ENCODE measurements at places on chromosomes 3 and 15. TPM values are rescaled to one million over a fixed set of nuclear protein-coding genes. Genes with fewer than 3 reads are reported as not detected.

Gene TRPM1
- not detected for total RNA-seq

DNA sequence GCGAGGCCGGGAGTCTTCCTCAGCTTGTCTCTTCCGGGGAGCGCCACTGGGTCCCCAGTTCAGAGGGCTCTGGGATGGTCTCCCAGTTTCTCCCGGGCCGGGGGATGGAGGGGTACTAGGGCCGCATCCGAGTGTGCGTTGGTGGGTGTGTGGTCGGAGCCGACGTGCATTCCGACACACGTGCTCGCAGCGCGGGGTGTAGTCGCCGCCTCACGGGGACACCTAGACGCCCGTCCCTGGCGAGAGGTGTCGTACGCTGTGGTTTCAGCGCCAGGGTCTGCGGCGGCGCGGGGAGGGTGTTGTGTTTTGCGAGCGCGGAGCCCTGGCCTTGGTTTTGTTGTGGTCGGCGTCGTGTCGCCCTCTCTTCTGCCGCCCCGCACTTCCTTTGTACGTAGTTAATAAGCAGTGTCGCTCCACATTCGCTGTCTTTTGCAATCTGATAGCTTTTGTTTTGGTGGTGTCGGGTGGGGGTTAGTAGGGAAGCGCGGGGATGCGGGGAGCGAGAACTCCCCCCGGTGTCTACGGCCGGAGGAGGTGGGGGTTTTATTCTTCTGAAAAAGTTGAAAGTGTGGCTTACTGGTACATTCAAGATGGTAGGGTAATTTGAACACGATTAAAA, 2.2 kb downstream of the IGF1R start:
- peak; percentile 41 for DNase-seq
- H3K4me1 ChIP-seq, result peaks cover 7% of the 10 kb centered on the region
- peak overlapping the region; percentile 76 for H3K4me3 ChIP-seq
- no peaks in the 10 kb centered on the region for H3K27me3 ChIP-seq
- no peaks in the 10 kb centered on the region for H3K36me3 ChIP-seq

DNA sequence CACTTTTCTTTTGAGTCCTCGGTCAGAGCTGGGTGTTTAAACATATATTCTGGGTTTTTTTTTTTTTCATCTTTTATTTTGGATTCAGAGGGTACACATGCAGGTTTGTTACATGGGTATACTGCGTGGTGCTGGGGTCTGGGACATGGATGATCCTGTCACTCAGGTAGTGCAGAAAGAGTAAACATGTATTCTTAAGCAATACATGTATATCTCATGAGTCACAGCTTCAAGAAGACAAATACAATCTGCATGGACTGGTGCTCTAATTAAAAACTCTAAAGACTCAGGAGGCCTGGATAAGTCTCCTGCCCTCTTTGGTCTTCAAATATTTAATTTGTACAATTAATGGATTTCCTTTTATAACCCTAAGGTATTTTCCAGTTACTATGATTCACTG, 50.6 kb upstream of the PHLDB2 start:
- H3K4me1 ChIP-seq, result peaks cover 29% of the 10 kb centered on the region
- no peaks in the 10 kb centered on the region for H3K36me3 ChIP-seq
- no peak overlapping the region for H3K4me3 ChIP-seq
- H3K27ac ChIP-seq, result no peak overlapping the region
- no peak for DNase-seq
- no peaks in the 10 kb centered on the region for H3K27me3 ChIP-seq

DNA sequence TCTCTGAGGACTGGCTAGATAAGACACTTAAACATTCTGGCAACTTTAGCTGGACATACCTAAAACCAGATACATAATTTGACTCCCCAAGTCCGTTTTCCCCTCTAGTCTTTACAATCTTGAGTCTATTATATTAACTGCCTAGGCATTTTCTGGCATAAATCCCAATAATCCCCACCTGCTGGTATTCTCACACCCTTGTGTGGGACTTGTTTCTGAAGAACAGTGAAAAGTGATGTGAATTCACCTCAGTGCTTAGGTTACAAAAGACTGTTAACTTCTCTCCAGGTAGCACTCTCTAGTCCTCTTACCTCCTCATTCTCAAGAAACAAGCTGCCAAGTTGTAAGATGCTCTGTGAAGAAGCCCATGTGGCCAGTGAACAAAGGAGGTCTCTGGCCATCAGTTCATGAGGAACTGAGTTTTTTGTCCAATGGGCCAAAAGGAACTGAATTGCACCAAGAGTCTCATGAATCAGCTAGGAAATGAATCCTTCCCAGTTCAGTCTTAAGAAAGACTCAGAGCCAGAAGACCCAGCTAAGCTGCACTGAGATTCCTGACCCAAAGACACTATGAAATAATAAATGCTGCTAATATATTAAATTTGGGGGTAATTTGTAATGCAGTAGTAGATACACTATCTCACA, 4.1 kb downstream of the OSBPL11 start:
- peak overlapping the region; percentile 14 for H3K27ac ChIP-seq
- peaks cover 32% of the 10 kb centered on the region for H3K4me1 ChIP-seq
- DNase-seq, result no peak
- no peaks in the 10 kb centered on the region for H3K36me3 ChIP-seq
- H3K27me3 ChIP-seq, result no peaks in the 10 kb centered on the region

DNA sequence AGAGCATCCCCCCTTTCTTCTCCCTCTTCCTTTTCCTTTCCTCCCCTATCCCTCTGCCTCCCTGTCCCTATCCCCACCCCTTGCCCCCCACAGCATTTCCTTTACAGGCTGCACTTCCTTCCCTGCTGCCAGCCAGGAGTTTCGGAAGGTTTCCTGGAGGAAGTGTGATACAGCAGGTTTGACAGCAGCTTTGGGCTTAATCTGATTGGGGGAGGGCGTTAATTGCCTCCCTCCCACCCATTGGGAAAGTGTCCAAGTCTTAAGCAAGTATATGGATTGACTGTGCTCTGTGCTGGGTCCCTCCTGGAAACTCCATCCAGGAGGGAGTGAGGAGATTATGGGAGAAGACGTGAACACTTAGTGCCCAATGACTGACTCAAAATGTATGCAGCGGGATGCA, 1.8 kb downstream of the SCAMP5 start:
- H3K27me3 ChIP-seq, result no peaks in the 10 kb centered on the region
- no peaks in the 10 kb centered on the region for H3K36me3 ChIP-seq
- H3K27ac ChIP-seq, result no peak overlapping the region
- no peak overlapping the region for H3K4me3 ChIP-seq
- DNase-seq, result no peak

Gene CCNL1
- total RNA-seq, result 46.5 TPM

DNA sequence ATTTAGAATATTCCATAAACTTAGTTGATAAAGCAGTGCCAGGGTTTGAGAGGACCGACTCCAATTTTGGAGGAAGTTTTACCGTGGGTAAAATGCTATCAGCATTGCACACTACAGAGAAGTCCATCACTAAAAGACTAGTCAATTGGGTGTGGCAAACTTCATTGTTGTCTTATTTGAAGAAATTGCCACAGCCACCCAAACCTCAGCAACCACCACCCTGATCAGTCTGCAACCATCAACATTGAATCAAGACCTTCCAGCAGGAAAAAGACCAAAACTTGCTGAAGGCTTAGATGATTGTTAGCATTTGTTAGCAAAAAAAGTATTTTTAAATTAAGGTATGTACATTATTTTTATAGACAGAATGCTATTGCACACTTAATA, 60.5 kb downstream of the KLF13 start:
- H3K4me1 ChIP-seq, result peaks cover 17% of the 10 kb centered on the region
- peak overlapping the region; percentile 32 for H3K27ac ChIP-seq
- H3K4me3 ChIP-seq, result no peak overlapping the region
- H3K27me3 ChIP-seq, result no peaks in the 10 kb centered on the region
- DNase-seq, result no peak

Gene TTC14
- 25.0 TPM for total RNA-seq

Gene ARHGAP31
- 7.5 TPM for total RNA-seq

DNA sequence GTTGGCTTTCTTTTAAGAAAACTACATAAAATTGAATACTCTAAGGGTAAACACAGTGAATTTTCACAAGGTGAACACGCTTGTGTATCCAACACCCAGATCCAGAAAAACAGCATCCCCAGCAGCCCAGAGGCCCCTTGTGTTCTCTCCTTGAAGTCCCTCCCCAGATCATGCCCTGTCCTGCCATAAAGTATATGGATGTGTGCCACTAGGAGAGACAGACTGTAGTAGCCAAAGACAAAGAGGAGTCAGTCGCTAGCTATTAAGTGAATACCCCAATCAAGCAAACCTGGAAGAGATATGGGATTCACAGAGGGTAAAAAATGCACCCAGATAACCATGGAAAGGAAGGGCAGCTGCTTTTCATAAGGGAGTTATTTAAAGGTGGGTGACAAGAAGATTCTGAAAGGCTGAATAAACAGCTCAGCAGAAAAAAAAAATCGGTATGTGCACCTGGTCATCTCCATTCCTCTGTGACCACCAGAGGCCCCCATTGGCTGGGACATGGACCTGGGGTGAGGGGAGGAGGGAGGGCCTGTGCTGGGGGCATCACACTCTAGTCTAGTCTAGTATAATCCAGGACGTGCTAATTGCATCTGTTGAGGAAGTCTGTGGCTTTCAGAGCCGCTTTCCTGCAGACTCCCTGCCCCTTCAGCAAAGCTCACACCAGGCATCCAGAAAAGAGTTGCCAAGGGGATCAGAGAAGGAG, 167.3 kb upstream of the NDN start:
- H3K4me1 ChIP-seq, result no peaks in the 10 kb centered on the region
- DNase-seq, result no peak
- no peak overlapping the region for H3K4me3 ChIP-seq

DNA sequence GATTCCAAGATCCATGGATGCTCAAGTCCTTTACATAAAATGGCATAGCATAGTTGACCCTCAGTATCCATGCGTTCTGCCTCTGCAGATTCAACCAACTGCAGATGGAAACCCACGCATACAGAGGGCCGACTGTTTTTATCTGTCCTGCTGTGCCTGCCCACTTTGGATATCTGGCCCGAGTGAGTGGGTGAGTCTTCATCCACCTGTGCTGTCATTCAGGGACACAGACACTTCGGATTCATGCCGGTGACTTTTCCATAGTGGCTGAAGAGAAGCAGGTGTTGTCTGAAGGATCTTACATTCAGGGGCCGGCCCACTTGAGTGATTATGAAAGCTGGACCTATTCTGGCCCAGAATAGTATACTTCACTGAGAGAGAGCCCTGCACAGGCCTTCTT, 85.1 kb downstream of the RYR3 start:
- no peak overlapping the region for H3K27ac ChIP-seq
- no peaks in the 10 kb centered on the region for H3K36me3 ChIP-seq
- H3K27me3 ChIP-seq, result no peaks in the 10 kb centered on the region
- no peak for DNase-seq

DNA sequence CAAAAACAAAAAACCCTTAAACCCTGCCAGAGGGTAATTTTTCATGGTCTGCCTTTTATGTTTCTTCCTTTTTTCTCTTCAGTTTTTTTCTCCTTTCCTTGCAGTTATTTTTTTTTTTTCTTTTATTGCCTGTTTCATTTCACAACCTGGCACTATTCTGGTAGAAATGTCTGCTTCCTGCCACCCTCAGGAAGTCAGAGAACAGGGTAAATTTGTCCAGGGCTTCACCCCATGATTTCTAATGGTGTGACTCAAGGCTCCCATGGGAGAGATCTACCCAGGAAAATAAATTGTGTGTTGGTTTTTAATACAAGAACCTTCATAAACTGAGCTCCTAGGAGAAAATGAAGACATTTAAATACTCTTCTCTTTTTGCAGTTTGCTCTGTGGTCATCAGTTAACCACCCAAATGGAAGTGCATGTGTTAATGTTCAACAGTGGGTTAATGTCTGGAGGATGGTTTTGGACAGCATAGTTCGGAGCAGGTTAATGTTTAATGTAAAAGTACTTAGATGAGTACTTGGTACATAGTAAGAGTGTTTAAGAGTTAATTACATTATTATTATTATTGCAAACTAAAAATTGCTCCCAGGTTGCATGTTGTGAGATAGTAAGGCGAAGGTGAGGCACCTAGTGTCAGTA, 45.9 kb downstream of the CGNL1 start:
- H3K27ac ChIP-seq, result peak overlapping the region; percentile 4
- no peak overlapping the region for H3K4me3 ChIP-seq
- no peaks in the 10 kb centered on the region for H3K36me3 ChIP-seq
- peaks cover 12% of the 10 kb centered on the region for H3K4me1 ChIP-seq

DNA sequence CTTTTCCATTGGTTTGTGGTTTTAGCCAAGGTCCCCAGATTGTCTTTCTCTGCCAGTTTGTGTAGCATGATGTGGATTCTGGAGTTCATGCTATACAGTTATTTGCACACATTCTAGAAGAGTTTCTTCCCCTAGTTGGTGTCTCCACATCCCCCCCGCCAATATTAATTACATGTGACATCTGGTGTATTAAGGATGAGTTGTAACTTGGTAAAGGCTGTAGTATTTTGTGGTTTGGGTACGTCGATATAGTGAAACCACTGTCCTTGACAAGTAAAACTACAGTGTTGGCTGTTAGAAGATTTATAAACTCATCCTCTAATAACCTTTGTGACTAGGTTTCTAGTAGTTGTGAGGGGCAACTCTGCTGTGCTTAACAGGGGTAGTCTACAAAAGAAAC, 23.7 kb upstream of the P4HTM start:
- peaks cover 3% of the 10 kb centered on the region for H3K36me3 ChIP-seq
- H3K4me3 ChIP-seq, result no peak overlapping the region
- no peaks in the 10 kb centered on the region for H3K27me3 ChIP-seq
- H3K4me1 ChIP-seq, result no peaks in the 10 kb centered on the region

Gene UBE2E2
- 4.6 TPM for total RNA-seq

- no peaks in the 10 kb centered on the region for H3K36me3 ChIP-seq
- DNase-seq, result no peak
- no peaks in the 10 kb centered on the region for H3K4me1 ChIP-seq
- H3K27me3 ChIP-seq, result no peaks in the 10 kb centered on the region
- H3K4me3 ChIP-seq, result no peak overlapping the region
- no peak overlapping the region for H3K27ac ChIP-seq
These were observed 118.6 kb upstream of the GADL1 start for GRCh38 chr3:31013090-31013489.

GRCh38 chr15:85329561-85330422, 50.6 kb upstream of the AKAP13 start:
- DNase-seq, result no peak
- peaks cover 3% of the 10 kb centered on the region for H3K4me1 ChIP-seq
- H3K4me3 ChIP-seq, result peak overlapping the region; percentile 10
- no peaks in the 10 kb centered on the region for H3K27me3 ChIP-seq
- H3K27ac ChIP-seq, result no peak overlapping the region

- no peak for DNase-seq
- no peak overlapping the region for H3K27ac ChIP-seq
- no peaks in the 10 kb centered on the region for H3K36me3 ChIP-seq
- no peaks in the 10 kb centered on the region for H3K4me1 ChIP-seq
- no peaks in the 10 kb centered on the region for H3K27me3 ChIP-seq
These were observed 241.3 kb upstream of the LRTM1 start for GRCh38 chr3:55169161-55169560.

Gene OR5H1
- not detected for total RNA-seq

- no peaks in the 10 kb centered on the region for H3K4me1 ChIP-seq
- no peak for DNase-seq
- peaks cover 5% of the 10 kb centered on the region for H3K27me3 ChIP-seq
- H3K36me3 ChIP-seq, result no peaks in the 10 kb centered on the region
- no peak overlapping the region for H3K4me3 ChIP-seq
These were observed 14.5 kb upstream of the ISLR start for GRCh38 chr15:74158855-74159650.

GRCh38 chr15:57500256-57500655, 91.4 kb upstream of the MYZAP start:
- H3K4me3 ChIP-seq, result no peak overlapping the region
- H3K4me1 ChIP-seq, result peaks cover 82% of the 10 kb centered on the region
- DNase-seq, result no peak
- H3K27me3 ChIP-seq, result no peaks in the 10 kb centered on the region
- H3K27ac ChIP-seq, result peak overlapping the region; percentile 22
- no peaks in the 10 kb centered on the region for H3K36me3 ChIP-seq
